ENCODE measurements at places on chromosomes 5 and 9.

DNA sequence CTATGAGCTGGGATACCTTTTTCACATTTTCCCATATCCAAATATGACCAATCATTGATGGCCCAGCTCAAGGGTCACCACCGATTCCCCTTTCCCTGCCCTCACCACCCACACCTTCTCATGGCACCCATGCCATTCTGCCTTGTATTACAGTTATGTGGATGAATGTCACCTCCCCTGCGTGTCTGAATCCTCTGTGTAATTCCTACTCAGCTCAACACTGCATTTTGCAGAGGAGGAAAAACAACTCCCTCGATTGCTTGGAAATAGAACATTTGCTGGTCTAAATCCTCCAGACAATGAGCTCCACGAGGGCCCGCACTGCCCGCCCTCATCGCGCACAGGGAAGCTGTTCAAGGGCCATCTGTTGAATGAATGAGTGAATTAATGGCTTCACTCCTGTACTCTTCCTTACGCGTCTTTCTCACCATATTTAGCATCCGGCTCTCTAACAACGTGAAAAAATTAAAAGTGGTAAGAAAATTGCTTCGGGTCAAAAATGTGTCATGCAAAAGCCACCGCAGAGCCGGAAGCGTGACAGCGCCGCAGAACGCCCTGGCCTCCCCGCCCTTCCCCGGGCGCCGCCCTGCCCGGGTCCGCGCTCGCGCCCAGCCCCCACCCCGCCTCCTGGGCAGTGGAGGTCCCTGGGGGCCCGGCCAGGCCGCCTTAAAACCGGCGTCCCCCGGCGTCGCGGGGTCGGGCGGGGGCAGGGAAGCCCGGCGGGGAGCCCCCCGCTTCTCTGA, 704 bp downstream of the SUSD1 start:
- DNase-seq, result peak; percentile 24

- DNase-seq, result no peak
These were observed 38.9 kb downstream of the CDH6 start for GRCh38 chr5:31232273-31232888.

- no peak for DNase-seq
These were observed 5.9 kb upstream of the NFIL3 start for GRCh38 chr9:91429501-91429900.

- DNase-seq, result no peak
These were observed 4.2 kb upstream of the NINJ1 start for GRCh38 chr9:93138171-93138764.

- DNase-seq, result no peak
These were observed 54.6 kb downstream of the FGF10 start for GRCh38 chr5:44334622-44335021.

- DNase-seq, result no peak
These were observed 45.0 kb downstream of the TENT4A start for GRCh38 chr5:6758236-6758635.

GRCh38 chr9:132590318-132591182, 8.1 kb downstream of the BARHL1 start:
- no peak for DNase-seq

DNA sequence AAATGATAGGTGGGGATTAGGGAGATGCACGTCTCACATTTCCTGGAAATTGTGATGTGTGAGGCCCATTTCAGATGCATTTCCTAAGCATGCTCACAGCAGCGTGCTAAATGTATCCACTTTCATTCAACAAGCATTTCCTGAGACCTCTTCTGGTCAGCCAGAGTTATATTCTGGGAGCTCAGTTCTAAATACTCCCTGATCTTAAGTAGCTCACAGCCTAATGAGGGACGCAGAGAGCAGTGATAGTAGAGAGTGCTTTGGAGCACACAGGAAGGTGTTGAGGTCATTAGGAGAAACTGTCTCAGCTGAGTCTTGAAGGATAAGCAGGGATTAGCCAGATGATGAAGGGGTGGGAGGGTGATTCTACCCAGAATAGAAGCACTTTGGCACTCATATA, 46.2 kb upstream of the FSD1L start:
- DNase-seq, result no peak

DNA sequence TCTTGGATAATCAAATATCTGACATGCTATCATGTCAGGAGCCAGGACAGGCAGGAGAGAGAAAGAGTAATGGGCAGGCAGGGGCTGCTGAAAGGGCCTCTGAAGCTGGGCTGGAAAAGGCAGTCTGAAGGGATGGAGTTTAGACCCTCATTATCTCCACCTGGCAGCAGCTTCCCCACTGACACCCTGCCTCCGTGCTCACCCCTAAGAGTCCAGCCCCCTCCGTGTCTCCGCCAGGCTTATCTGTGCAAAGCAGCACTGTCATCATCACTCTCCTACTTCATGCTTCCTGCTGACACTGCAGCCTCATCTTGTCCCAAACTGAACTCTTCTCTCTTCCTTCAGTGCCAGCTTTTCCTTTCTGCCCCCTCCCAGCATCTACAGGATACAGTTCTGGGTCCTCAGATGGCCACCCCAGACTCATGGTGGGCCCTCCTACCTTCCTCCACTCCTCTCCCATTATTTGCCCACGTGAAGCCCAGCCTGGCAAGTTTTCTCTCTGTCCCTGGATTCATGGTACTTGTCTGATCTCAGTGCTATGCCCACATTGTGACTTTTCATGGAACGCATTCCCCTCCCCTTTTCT, 70.9 kb upstream of the KLF9 start:
- no peak for DNase-seq

DNA sequence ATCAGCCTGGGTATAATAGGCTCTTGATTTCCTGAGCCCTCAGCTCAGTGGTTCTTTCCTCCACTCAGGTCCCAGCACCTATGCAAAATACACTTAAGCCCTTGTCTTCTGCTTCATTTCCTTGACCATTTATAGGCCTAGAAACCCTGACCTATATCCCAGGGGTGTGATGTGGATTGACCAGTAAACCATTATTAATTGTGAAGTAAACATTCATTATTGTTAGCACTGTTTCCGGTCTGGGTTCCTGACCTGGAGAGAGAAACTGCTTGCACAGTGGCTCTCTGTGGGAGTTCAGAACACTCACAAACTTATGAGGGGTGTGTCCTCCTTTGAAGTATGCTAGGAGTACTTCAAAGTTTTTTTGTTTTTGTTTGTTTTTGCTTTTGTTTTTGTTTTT, 19.6 kb upstream of the TOMM5 start:
- no peak for DNase-seq

Data from activated CD4-positive, CD25-positive, alpha-beta regulatory T cell (primary cell).